ENCODE measurements at places on chromosomes 5 and 9.
A peak's percentile ranks its signal among the peaks of the same experiment; 100 is the strongest.

DNA sequence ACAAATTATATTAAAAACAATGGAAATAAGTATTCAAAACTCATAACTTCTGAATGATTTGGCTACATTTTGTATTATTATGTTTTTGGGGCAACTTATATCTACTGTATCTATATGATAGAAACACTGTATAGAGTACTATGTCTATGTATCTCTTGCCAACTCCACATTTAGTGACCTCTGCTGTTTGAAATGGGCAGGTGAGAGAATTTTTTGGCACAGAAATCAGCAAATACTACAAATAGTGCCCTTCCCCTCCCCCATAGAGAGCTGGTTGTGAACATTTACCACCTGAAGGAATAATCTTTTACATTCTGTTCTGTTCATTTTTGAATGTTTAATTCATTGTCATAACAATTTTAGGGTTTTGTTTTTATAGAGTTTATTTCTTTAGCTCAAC lies 545.3 kb downstream of the PDE4D start:
- no peak for DNase-seq

DNA sequence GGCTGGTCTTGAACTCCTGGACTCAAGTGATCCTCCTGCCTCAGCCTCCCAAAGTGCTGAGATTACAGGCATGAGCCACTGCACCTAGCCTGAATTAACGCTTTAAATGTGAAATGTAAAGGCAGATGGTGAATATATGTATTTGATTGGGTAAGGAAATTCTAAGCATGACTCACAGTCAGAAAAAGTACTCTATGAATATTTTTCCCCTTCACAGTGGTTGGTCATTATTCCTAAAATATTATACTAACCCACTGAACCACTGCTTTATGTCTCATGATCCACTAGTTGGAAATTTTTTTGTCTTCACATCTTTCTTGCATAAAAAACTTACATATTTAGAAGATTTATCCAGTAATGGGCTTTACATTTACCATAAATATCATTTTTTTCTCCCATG lies 14.5 kb upstream of the TENT4A start:
- no peak for DNase-seq

GRCh38 chr5:55173687-55174230 lies 782 bp upstream of the CDC20B start:
- DNase-seq, result peak; percentile 61

- DNase-seq, result no peak
Observed at GRCh38 chr9:69090946-69091345, 55.4 kb downstream of the FXN start.

GRCh38 chr5:61217214-61217613 lies 54.9 kb upstream of the SMIM15 start:
- DNase-seq, result no peak

GRCh38 chr5:179700401-179700918 lies 1.7 kb downstream of the CANX start:
- no peak for DNase-seq

DNA sequence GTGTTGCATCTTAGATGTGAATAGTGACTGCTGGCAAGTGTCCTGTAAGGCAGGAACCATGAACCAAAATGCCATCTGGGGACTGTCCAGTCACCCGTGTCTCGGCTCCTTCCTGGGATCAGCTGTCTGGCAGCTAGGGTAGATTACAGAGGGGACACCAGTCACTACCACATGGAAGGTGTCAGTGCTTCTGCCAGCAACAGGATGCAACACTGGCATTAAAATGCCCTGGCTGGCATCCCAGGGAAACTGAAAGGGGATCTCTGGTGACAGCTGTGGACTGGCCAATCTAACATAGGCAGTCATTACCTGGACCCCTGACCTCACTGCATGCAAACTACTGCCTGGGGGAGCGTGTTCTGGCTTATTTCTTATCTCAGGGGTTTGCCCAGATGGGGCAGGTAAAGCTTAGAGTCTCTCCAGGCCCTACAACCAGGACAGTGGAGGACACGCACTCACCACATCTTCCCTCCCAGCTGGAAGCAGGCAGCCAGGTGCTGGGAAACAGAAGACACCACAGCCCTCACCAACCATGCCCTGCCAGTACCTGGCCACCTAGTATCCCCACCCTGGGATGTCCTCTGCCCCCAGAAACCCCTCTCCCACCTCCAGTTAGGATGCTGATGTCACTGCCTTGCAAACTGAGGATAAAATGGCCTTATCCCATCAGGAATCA lies 83.8 kb downstream of the SEMA4D start:
- DNase-seq, result no peak

- no peak for DNase-seq
Observed at GRCh38 chr9:84709056-84709455, 39.5 kb downstream of the NTRK2 start.

- DNase-seq, result no peak
Observed at GRCh38 chr9:93824386-93825294, 130.5 kb downstream of the BARX1 start.

DNA sequence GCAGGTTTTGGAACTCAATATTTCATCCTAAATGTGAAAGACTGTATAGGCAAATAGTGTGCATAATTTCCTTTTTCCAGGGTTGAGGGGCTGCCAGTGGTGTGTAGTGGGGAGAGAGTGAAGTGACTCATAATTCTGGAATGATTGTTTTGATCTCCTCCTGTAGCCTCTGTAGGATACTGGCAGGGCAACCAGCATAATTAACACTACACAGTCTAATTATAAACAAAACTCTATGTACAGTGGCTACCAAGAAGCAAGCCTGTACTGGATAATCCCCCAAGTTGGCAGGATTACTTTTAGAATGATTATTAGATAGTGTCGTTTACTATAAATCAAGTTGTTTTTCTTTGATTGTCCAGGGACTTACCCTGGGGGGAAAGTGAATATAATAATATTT lies 32.2 kb downstream of the LNPEP start:
- DNase-seq, result no peak

DNA sequence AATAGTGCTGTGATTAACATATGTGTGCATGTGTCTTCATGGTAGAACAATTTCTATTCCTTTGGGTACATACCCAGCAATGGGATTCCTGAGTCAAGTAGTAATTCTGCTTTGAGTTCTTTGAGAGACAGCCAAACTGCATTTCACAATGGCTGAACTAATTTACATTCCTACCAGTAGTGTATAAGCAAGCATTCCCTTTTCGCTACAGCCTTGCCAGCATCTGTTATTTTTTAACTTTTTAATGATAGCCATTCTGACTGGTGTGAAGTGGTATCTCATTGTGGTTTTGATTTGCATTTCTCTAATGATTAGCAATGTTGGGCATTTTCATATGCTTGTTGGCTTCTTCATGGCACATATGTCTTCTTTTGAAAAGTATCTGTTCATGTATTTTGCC lies 308.5 kb downstream of the ARRDC3 start:
- DNase-seq, result no peak

DNA sequence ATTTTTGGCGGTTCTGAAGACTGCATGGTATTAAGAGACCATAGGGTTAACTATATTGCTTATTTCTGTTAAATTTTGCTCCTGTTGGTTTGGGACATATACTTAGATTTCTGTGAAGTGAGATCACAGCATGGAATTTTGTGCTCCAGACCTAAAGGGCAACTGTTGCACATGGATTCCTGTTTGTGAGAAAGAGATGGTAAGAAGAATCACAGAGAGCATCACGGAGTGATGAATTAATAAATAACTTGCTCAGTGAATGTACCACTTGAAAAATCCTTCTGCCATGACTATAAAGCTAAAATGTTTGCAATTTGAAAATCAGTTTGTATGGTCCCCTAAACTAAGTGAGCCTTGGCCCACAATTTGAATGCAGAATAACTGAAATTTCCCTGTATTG lies 4.5 kb downstream of the PSAT1 start:
- no peak for DNase-seq

- no peak for DNase-seq
Observed at GRCh38 chr9:37239224-37239859, 119.0 kb downstream of the ZCCHC7 start.

- DNase-seq, result no peak
Observed at GRCh38 chr5:174094857-174095606, 49.5 kb downstream of the NSG2 start.

GRCh38 chr5:87022415-87022814 lies 245.3 kb upstream of the RASA1 start:
- DNase-seq, result no peak

DNA sequence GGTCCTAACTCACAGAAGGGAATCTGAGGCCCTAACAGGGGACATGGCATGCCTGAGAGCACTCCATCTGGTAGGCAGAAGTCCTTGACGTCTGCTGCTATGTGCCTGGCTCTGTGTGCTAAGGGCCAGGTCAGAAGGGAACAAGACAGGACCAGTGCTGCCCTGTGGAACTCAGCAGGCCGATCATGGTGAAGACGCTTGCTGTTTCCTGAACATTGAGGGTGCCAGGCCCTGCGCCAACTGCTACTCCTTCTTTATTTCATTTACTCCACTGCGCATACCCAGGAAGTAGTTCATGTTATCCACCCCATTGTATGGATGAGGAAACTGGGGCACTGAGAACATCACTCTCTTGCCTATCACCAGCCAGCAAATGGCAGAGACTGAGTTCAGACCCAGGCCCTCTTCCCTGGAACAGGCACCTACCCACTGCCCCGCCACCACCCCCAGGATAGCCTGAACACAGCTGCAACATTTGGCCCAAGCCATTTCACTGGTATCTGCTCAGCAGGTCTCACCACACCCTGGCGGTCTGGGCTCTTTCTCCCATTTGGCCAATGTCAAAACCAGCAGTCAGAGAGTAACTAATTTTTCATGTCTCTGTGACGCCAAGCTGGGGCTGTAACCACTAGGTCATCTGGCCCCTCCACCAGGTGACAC lies 24.8 kb upstream of the FOXI1 start:
- DNase-seq, result no peak

DNA sequence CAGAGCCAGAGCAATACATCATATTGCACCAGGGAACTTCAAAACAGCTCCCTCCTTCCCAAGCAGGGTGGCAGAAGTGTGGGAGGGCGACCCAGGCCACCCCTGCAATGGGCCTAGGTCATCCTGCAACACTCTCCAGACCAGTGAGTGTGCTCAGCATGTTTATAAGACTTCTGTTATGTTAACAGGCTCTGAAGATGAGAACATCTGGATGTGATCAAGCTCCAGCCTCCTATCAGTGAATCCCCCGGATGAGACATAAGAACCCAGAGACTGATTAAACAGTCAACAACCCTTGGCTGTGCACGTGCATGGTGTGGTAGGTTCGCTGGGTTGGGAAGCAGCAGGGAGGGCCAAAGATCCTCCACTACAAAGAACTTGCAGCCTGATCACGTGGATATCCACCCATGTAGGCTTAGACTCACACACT lies 63.3 kb downstream of the ABCA1 start:
- no peak for DNase-seq

GRCh38 chr9:124209279-124209678 lies 48.5 kb upstream of the NEK6 start:
- DNase-seq, result no peak

GRCh38 chr5:137684761-137685160 lies 51.1 kb downstream of the KLHL3 start:
- DNase-seq, result no peak

DNA sequence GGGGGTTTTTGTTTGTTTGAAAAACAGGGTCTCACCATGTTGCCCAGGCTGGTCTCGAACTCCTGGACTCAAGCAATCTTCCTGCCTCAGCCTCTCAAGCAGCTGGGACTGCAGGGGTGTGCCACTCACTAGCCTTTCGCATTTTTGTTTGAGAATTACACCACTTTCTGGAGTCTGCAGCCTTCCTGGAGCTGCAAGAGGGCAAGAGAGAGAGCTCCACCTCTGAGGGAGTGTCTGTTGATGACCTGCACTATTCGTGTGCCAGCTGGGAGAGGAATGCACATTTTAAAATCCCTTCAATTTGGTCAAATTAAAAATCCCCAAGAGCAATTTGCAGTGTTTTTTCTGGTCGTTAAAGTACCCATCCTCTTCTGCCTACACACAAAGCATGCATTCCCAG lies 5.0 kb upstream of the CKMT2 start:
- no peak for DNase-seq

DNA sequence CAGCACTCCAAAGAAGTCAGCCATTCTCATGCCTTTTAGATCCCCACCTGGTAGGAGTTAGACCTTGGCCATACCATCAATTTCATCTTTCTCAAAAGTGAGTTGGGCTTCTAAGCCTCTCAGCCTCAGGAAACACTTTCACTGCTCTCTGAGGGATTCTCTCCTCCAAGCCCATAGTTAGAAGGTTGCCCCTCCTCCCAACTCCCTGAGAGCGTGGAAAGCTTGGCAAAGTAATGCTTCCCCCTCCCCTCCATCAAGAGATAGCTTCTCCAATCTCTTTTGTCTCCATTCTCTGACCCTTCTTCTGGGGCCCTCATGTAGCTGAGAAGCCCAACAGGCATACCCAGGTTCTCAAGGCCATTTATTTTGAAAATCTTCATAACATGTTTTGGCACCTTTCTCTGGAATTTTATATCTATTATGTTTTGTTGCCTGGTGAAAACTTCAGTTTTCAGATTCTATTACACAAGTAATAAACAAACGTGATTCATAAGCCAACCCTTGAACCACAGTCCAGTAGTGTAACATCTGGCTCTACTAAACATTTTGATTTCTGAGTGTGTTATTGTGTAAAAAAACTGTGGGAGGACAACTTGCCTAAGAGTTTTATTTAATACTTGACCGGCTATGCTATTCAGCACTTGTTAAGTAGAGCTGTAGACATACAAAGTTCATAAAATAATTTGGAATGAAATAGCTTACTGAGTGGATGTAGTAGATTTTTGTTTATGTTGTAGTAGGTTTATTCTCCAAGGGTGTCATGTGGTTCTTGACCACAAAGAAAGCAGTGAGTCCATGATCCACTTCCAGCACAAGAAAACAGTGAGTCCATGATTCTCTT lies 17.1 kb downstream of the LVRN start:
- no peak for DNase-seq

GRCh38 chr9:2679011-2679410 lies 38.3 kb upstream of the KCNV2 start:
- DNase-seq, result no peak

- no peak for DNase-seq
Observed at GRCh38 chr9:104564358-104564757, 4.6 kb upstream of the OR13C8 start.

DNA sequence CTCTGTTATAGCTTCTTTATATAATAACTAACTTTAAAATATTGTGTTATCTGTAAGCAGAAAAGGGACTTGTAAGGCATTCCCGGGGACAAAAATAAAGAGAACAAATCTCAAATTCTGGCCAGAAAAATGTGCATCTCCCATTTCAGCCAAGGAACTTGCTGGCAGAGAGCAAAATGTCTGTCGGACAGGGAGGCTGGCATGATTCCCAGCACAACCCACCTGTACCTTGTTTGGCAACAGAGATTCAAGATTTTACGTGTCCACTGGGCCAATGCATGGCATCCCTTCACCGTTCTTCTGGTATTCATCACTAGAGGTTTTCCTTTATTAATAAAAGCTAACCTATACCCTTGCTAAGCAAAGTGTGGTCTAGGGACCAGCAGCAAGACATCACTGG lies 566.6 kb downstream of the PSAT1 start:
- no peak for DNase-seq

GRCh38 chr5:178131446-178131996 lies 707 bp downstream of the RMND5B start:
- no peak for DNase-seq
